ENCODE measurements at places on chromosomes 3 and 15.

GRCh38 chr3:161647936-161648470 lies 151.4 kb downstream of the OTOL1 start:
- DNase-seq: no peak

- DNase-seq: no peak
These were observed 25.8 kb downstream of the ZPLD1 start for GRCh38 chr3:102460579-102460978.

- peak; percentile 10 for DNase-seq
These were observed 42.5 kb downstream of the TAMM41 start for GRCh38 chr3:11803977-11804892.

DNA sequence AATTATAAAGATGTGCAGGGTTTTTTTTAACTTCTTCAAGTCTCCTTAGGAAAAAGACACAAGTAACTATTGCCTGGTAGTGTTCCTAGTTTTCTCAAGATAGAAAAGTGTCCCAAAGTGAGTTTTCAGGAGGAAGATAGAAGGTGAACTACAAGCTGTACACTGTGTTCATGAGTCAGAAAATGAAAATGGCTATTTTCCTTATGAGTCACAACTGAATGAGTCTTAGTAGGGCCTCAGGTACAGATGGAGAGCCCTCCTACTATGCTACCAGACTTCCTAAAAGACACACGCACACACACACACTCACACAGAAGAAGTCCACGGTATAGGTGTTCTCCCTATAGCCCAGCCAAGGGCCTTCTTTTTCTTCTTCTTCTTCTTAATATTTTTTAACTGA lies 3.1 kb downstream of the MYO1E start:
- DNase-seq: no peak

GRCh38 chr3:12719541-12719940 lies 39.5 kb downstream of the TMEM40 start:
- no peak for DNase-seq

DNA sequence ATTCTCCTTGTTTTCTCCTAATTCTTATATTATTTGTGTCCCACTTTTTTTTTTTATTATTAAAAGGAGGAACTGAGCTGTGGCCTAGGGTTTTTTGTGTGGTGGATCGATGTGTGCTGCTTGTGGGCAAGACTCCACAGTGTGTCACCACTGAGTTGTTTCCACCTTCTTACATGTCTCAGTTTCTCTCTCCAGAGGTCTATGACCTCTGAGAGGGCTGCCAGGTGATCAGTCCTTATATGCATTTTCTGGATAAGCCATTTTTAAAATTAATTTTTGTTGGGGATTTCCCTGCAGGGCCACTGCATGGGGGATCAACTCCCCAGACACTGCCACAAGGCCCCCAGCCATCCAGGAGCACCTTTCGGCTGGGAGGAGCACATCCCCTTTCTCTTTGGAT lies 27.8 kb downstream of the IQCF6 start:
- no peak for DNase-seq

- DNase-seq: no peak
These were observed 54.2 kb downstream of the DTWD1 start for GRCh38 chr15:49675041-49675440.

Measured in skin of body (tissue), 3 donors.